ENCODE measurements at places on chromosomes 12 and 14.

DNA sequence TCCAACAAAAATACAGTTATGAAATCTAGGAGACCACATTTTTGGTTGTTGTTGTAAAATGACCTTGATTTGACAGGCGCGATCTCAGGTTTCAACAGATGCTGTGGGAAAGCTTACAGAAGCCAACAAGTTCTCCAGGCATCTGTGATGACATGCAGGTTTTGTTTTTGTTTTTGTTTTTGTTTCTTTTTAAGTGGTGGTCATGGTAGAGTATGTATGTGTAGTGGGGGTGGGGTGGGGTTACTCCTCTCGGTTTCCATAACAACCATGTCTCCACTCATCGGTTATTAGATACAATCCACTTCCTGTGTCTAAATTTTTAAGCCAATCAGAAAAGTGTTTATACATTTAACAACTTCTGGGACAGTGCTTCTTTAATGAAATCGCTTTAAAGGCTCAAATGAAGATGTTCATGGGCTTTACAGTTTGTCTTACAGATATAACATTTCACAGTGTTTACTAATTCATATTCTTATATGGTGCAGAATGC, 199.9 kb upstream of the FOXN3 start:
- DNase-seq, result no peak

GRCh38 chr12:120290609-120291305, 946 bp downstream of the RNU4-2 start:
- no peak for DNase-seq

GRCh38 chr14:62689733-62690132, 355.5 kb downstream of the KCNH5 start:
- DNase-seq, result no peak

- no peak for DNase-seq
Observed at GRCh38 chr14:95260537-95261361, 59.0 kb downstream of the CLMN start.

- DNase-seq, result no peak
Observed at GRCh38 chr14:58562141-58562540, 75.6 kb upstream of the DACT1 start.

DNA sequence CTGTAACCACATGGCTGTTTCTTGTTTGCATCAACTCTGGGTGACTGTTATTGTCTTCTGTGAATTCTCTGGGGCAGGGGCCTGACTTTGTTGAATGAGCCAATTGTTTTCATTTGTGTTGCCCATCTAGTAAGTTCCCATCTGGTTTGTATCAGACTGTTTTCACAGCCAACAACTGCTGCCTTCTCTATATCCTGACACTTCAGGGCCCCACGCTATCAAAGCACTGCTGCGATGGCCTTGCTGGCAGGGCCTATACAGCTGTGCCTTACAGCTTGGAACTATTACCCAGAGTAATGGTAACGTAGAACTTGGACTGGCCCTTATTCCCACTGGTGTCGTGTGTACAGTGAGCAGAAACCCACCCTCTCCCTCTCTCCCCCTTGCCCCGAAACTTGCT, 104.3 kb upstream of the DACT1 start:
- peak; percentile 72 for DNase-seq

- DNase-seq, result no peak
Observed at GRCh38 chr12:104355630-104356029, 52.1 kb downstream of the EID3 start.

GRCh38 chr12:56476972-56477432, 8.6 kb downstream of the SPRYD4 start:
- no peak for DNase-seq

- DNase-seq, result no peak
Observed at GRCh38 chr12:72098622-72099021, 160.0 kb downstream of the TPH2 start.

- DNase-seq, result no peak
Observed at GRCh38 chr12:87509237-87509820, 519.9 kb downstream of the C12orf50 start.

GRCh38 chr14:26917086-26917485, 319.3 kb upstream of the NOVA1 start:
- DNase-seq, result no peak

- DNase-seq, result no peak
Observed at GRCh38 chr12:109098183-109098604, 797 bp downstream of the UNG start.

Data from head of caudate nucleus (tissue), 42 donors.